ENCODE measurements at places on chromosomes 13 and 19.

GRCh38 chr19:48967346-48968178, 2.5 kb downstream of the FTL start:
- no peak for DNase-seq

- DNase-seq: peak; percentile 64
Measured at GRCh38 chr13:42047561-42048341, 697 bp upstream of the DGKH start.

GRCh38 chr19:13751436-13751835, 12.9 kb upstream of the MRI1 start:
- DNase-seq: no peak

- no peak for DNase-seq
Measured at GRCh38 chr13:35796623-35797022, 320.1 kb upstream of the MAB21L1 start.

- DNase-seq: no peak
Measured at GRCh38 chr13:107450931-107451330, 764.4 kb downstream of the LIG4 start.

- DNase-seq: peak; percentile 83
Measured at GRCh38 chr19:2636897-2637683, 65.4 kb downstream of the GNG7 start.

GRCh38 chr19:36086326-36086725, 24.6 kb upstream of the OVOL3 start:
- DNase-seq: no peak

DNA sequence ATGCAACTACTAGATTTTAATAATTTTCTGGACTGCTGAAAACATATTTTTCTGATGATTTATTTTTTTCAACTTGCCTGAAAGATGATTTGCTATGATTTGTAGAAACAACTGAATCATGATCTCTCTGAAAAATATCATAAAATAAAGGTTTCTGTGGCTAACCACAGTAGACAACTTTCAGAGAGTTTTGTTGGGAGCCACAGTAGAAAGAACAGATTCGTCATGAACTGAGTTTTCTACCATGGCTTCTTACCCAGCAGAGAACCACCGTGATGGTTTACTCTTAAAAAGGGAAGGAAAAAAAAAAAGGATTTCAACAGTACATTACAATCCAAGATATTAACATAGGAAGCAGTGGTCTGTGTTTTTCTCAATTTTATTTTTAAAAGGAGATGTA, 18.0 kb downstream of the ZAR1L start:
- no peak for DNase-seq

DNA sequence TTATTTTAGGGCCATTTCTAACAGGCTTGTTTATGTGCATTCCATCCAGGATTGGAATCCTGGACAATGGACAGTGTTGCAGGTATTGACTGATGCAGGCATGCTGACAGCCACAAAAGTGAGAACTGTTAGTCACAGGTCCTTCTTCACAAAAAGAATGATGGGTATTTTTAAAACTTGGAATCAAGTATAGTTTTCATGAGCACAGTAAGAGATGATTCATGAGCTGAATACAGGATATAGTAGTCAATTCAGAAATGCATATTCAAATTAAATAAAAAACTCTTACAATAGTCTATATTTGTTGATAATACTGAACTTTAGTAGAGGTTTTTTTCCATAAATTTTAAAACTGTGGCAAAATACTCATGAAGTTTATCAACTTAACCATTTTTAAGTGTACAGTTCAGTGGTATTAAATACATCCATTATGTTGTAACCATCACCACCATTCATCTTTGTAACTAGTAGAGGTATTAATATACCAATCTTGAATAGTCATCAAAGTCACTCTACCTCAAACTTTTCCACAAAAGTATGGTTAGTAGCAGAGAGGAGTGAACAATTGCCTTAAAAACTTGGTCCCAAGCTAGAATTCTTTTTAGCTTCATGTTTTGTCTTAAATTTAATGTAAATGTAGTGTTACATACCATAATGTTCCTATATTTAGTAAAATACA, 79.5 kb downstream of the KCNRG start:
- DNase-seq: peak; percentile 42

DNA sequence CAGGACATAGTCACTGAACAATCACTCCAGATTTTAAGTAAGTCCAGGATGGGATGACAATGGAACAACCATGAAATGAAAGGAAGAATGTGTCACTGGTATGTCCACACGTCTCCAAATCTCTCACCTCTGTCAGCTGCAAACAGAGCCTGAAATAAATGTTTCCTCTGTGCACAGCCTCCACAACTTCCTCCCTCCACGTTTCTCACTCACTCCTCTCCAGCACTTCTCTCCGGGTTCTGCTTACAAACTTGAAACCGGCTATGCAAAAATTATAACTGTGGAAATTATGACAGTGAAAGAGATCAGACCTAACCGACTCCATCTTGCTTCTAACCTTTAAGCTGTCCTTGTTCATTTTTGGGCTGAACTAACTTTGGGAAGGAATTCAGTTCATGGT, 35.0 kb upstream of the ALOX5AP start:
- no peak for DNase-seq

DNA sequence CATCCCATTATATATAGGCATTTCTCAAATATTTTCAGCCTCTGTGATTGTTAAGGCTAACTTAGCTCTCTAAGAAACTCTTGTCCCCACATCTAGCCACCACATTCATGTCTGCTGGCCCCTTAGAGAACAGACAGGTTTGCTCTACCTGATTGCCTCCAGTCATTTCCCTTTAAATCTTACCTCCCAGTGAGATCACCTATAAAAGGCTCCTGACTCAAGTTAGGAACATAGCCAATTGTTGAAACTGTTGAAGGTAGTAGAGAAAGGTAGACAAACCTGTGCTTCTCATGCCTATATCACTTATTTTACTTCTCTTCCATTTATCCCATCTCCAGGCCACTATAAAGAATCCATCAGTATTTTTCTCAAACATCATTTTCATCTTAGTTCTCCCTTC, 771.4 kb downstream of the DIAPH3 start:
- no peak for DNase-seq

DNA sequence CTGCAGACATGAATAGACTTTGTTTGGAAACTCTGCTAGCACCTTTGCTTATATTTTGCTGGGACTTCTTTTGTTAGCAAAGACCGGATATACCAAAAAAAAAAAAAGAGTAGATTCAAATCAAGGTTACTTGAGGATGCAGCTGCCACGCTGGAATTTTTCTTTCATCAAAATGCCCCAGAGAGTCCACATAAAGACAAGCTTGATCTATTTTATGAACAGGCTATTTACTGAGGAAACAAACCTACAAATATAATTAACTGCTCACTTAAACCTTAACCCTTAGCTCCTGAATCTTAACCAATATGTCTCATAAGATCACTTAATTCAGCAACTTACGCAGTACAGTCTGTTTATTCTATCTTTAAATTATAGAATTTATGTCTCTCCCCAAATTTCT, 27.1 kb upstream of the DOCK9 start:
- no peak for DNase-seq

GRCh38 chr19:39208175-39208795, 4.2 kb upstream of the SYCN start:
- DNase-seq: no peak

- no peak for DNase-seq
Measured at GRCh38 chr19:3604227-3604986, 2.3 kb downstream of the TBXA2R start.

GRCh38 chr13:41006978-41007743, 12.0 kb downstream of the ELF1 start:
- DNase-seq: no peak

GRCh38 chr13:34201050-34201913, 383.3 kb downstream of the RFC3 start:
- no peak for DNase-seq

GRCh38 chr13:49669735-49670309, 21.5 kb downstream of the EBPL start:
- peak; percentile 53 for DNase-seq

DNA sequence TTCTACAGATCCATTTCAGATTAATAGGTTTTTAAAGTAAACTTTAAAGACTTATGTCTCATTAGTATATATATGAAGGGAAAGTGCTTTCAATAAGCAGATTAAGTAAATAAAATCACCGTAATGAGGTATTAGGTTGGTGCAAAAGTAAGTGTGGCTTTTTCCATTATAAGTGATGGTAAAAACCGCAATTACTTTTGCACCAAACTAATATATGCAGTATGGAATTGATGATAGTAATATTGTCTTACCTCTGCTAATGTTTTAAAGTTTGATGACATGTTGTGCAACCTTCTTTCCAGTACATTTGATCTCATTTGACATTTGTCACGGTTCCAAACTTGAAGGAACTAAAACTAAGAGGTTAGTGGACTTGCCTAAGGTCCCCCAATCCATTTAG, 1819.3 kb downstream of the PCDH9 start:
- no peak for DNase-seq

DNA sequence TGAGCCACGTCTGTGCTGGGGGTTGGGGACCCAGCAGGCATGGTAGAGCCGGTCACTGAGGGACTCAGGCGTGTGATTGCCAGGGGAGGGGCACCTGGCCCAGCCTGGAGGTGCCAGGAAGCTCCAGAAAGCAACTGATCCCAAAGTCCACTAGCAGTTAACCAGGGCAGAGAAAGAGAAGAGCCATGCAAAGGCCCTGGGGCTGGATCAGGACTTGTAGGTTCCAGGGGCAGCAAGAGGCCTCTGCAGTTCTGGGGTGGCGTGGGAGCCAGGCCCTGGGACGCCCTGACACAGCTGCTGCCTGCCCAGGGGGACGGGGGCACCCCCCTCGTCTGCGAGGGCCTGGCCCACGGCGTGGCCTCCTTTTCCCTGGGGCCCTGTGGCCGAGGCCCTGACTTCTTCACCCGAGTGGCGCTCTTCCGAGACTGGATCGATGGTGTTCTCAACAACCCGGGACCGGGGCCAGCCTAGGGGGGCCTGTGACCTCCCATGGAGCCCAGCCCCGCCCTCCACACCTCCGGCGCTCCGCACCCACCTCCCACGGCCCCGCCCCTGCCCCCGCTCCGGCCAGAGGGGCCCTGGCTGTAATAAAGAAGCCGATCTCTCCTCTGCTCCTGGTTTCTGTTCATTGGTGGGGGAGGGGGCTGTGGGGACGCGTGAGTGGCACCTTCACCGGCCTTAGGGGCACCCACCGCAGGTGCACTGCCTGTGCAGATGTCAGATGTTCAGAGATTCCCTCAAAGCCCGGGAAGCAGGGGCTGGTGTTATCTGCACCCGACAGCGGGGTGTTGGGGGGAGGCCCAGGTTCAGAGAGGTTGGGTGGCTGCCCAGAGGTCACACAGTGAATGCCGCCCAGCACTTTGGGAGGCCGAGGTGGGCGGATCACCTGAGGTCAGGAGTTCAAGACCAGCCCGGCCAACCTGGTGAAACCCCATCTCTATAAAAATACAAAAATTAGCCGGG, 4.1 kb downstream of the AZU1 start:
- DNase-seq: no peak

DNA sequence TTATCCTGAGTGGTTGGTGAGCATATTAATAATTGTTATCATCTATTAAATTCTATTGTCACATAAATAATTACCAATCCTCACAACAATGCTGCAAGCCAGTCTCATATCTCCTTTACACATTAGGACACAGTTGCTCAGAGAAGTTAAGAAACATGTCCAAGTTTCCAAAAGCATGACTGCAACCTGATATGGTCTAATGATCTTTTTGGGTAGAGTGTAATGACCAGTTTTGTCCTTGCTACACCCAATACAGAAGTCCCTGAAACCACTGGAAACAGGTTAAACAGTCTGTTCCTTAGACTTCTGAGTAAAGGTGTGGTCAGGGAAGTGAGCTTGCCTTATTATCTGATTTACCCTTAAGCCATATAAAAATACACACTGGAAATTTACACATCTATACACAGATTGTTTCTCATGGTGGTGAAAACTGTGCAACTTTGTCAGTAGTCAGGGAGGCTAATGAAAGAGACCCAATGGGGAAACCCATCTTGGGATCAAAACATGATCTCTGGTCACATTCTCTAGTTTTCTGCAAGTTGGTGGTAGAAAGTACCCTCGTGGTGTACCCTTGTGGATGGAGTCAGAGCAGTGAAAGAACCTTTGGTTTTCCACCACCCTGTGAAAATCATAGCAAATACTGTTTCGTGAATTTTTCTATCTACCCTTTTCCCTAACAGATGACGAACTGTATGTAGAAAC, 146.0 kb upstream of the KLF12 start:
- DNase-seq: no peak

- DNase-seq: no peak
Measured at GRCh38 chr19:55402509-55402908, 5.1 kb downstream of the UBE2S start.

- DNase-seq: peak; percentile 62
Measured at GRCh38 chr13:98576200-98576945, 534 bp downstream of the STK24 start.

DNA sequence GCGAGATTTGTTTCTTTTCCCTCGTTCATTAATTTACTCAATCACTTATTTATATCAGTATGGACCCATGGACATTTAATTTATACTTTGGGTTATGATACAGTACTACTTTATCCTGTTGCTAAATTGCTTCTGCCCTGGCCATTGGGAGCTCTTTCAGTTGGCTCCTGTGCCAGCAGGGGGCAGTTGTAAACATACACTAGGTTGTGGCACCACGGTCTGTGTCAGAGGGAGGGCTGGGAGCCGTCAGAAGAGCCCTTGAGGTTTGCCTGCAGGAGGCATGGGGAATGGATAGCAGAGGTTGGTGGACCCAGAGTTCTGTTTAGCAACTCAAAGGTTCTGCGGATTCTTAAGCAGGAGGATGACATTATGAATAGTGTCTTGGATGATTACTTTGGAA, 94.3 kb downstream of the ERCC5 start:
- DNase-seq: no peak

GRCh38 chr13:37129866-37130265, 24.4 kb upstream of the CSNK1A1L start:
- DNase-seq: no peak

GRCh38 chr19:32387701-32388392, 17.7 kb upstream of the DPY19L3 start:
- DNase-seq: no peak

GRCh38 chr19:16542910-16543472, 754 bp upstream of the CHERP start:
- no peak for DNase-seq

- DNase-seq: no peak
Measured at GRCh38 chr13:25529425-25529824, 157.7 kb downstream of the ATP8A2 start.

DNA sequence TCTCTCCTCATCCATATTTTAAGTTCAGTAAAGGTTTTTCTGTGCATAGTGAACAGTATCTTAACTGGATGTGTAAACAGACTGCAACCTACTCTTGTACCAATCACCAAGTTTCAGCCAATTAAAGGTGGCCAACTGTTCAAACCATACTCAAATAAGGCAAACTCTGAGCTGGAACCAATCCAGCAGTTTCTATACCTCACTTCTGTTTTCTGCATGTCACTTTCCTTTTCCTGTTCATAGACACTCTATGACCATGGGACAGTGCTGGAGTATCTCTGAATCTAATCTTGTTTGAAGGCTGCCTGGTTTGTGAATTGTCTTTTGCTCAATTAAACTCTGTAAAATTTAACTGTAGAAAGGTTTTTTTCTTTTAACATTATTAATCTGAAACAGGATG, 470.3 kb upstream of the SLITRK6 start:
- no peak for DNase-seq

GRCh38 chr19:17112700-17113099, 37.1 kb downstream of the MYO9B start:
- DNase-seq: no peak
